Vagina (tissue), 2 donors: ENCODE measurements at places on chromosomes 7 and 10. TPM values are rescaled to one million over a fixed set of nuclear protein-coding genes. Genes with fewer than 3 reads are reported as not detected.

FAM25C gene
- total RNA-seq: not detected

ZP3 gene
- total RNA-seq: 2.7 TPM

- H3K27me3 ChIP-seq: no peaks in the 10 kb centered on the region
- H3K4me1 ChIP-seq: no peaks in the 10 kb centered on the region
- H3K27ac ChIP-seq: no peak overlapping the region
- no peak for DNase-seq
These were observed 16.0 kb downstream of the PPP1R9A start for GRCh38 chr7:94923412-94923811.

DNA sequence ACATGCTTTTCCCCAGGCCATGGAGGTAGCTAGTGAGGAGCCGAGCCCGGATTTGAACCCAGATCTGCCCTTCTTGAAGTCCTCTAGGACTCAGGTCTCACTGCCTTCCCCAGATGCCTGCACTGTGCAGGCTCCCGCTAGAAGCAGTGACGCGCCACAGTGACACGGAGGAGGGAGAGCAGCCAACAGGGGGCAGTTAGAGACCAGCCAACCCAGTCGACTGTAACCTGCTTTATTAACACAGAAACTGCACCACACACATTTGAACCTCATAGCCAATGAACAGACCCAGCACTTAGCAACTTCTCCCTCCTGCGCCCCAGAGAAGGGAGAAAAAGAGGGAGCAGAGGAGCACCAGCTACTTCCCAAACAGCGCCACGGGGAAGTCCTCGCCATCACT, 27.4 kb downstream of the PILRA start:
- no peaks in the 10 kb centered on the region for H3K36me3 ChIP-seq
- H3K4me1 ChIP-seq: no peaks in the 10 kb centered on the region
- H3K27ac ChIP-seq: no peak overlapping the region

MCM10 gene
- 0.98 TPM for total RNA-seq

- H3K27me3 ChIP-seq: no peaks in the 10 kb centered on the region
- no peaks in the 10 kb centered on the region for H3K36me3 ChIP-seq
- no peak for DNase-seq
- no peak overlapping the region for H3K4me3 ChIP-seq
- H3K27ac ChIP-seq: no peak overlapping the region
These were observed 6.8 kb upstream of the AEBP1 start for GRCh38 chr7:44097064-44097932.

ACTL6B gene
- 0.49 TPM for total RNA-seq

- no peak overlapping the region for H3K4me3 ChIP-seq
- H3K36me3 ChIP-seq: no peaks in the 10 kb centered on the region
- peak overlapping the region; percentile 69 for H3K27ac ChIP-seq
- H3K27me3 ChIP-seq: no peaks in the 10 kb centered on the region
- peaks cover 6% of the 10 kb centered on the region for H3K4me1 ChIP-seq
These were observed 17.9 kb downstream of the EBF3 start for GRCh38 chr10:129945941-129946760.

DNA sequence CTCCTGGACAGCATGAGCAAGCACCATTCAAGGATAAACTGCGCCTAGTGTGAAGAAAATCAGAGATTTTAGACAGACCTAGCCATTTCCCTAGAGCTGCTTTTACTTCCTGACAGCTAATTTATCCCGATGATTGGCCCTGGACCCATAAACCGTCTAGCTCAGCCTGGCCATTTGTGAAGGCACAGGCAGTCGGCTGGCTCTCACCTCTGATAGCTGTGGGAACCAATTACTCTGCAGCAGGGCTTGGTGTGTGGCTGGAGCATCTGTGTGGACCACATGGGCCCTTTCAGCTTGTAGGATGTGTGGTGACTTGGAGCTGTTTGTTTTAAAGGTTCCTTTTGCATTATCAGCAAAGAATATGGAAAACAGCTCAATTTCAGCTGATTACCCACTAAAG, 111.1 kb upstream of the NPY start:
- no peak overlapping the region for H3K27ac ChIP-seq
- no peak for DNase-seq
- H3K4me1 ChIP-seq: no peaks in the 10 kb centered on the region
- no peaks in the 10 kb centered on the region for H3K27me3 ChIP-seq
- no peak overlapping the region for H3K4me3 ChIP-seq

DNA sequence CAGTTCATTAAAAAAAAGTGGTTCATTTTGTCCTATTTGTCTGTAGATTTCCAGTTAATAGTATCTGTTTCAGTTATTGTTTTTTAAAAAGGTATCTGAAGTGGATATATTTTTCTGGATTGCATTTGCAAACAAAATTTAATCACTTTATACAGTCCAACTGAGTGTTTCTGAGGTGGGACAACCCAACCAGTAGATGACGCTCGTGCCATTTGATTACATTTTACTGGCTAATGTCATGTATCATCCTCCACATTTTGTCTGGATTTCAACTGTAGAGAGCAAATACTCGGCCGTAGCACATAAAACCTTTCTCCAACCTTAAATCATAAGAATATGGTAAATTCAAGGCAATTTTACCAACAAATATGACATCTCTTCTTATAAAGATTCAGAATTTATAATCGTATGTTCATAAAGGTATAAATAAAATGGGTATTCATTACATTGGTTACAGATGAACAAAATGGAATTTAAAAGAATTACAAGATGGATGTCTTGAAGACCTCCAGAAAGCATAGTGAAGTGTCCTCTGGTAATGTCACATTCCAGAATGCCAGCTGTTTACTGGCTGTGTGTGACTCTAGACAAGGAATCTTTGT, 789.0 kb downstream of the PHTF2 start:
- H3K4me1 ChIP-seq: no peaks in the 10 kb centered on the region
- H3K36me3 ChIP-seq: no peaks in the 10 kb centered on the region

DNA sequence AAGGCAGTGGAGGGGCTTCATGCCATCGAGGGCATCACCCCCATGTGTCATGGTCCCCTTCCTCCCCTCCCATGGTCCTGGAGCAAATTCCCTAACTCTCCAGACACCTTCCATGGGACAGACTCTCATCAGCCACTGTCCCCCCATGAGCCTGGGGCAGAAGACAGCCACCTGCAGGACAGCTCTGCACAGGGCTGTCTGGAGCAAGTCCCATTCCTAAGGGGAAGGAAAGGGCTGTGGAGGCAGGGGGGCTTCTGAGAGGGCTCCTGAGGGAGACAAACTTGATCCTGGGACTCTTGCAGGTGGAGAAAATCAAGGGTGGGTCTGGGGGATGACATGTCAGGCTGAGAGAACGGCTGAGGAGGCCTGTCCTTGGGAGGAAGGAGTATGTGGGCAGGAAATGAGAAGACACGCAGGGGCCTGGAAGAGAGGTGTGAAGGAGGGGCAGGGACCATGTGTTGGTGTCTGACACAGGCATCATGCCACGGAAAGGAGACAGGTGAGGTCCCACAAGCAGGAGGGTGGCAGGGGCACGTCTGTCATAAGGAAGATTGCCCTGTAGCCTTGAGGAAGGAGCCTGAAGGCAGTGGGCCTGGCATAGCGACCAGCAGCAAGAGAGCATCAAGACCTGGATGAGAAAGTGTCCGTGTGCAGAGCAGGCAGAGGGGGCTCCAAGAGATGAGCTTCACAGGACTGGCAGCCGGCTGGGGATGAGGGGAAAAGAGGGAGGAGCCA, 14.4 kb upstream of the GDF10 start:
- no peak overlapping the region for H3K4me3 ChIP-seq
- peak; percentile 91 for DNase-seq

GRCh38 chr10:43421519-43421918, 12.5 kb upstream of the HNRNPF start:
- H3K4me3 ChIP-seq: no peak overlapping the region
- H3K4me1 ChIP-seq: peaks cover 15% of the 10 kb centered on the region
- no peaks in the 10 kb centered on the region for H3K36me3 ChIP-seq
- H3K27ac ChIP-seq: peak overlapping the region; percentile 95

GRCh38 chr10:10833955-10834354, 183.7 kb upstream of the CELF2 start:
- H3K4me1 ChIP-seq: no peaks in the 10 kb centered on the region
- H3K27ac ChIP-seq: no peak overlapping the region
- no peak overlapping the region for H3K4me3 ChIP-seq
- no peak for DNase-seq
- H3K27me3 ChIP-seq: no peaks in the 10 kb centered on the region

- no peak overlapping the region for H3K4me3 ChIP-seq
- H3K27me3 ChIP-seq: no peaks in the 10 kb centered on the region
- H3K27ac ChIP-seq: no peak overlapping the region
- no peak for DNase-seq
- no peaks in the 10 kb centered on the region for H3K36me3 ChIP-seq
These were observed 43.2 kb upstream of the GSAP start for GRCh38 chr7:77459311-77459726.

GRCh38 chr7:31488562-31489203, 25.2 kb upstream of the ITPRID1 start:
- H3K27ac ChIP-seq: no peak overlapping the region
- no peak for DNase-seq
- H3K4me3 ChIP-seq: no peak overlapping the region
- H3K4me1 ChIP-seq: no peaks in the 10 kb centered on the region
- no peaks in the 10 kb centered on the region for H3K27me3 ChIP-seq

CARD11 gene
- total RNA-seq: 2.9 TPM

- H3K4me1 ChIP-seq: no peaks in the 10 kb centered on the region
- H3K27ac ChIP-seq: no peak overlapping the region
- no peak overlapping the region for H3K4me3 ChIP-seq
- H3K36me3 ChIP-seq: no peaks in the 10 kb centered on the region
- no peak for DNase-seq
These were observed 21.6 kb upstream of the OTUD1 start for GRCh38 chr10:23417254-23417653.

- peaks cover 41% of the 10 kb centered on the region for H3K4me1 ChIP-seq
- H3K36me3 ChIP-seq: peaks cover 2% of the 10 kb centered on the region
- no peaks in the 10 kb centered on the region for H3K27me3 ChIP-seq
- DNase-seq: peak; percentile 98
- peak overlapping the region; percentile 100 for H3K27ac ChIP-seq
These were observed 1.5 kb downstream of the LZTS2 start for GRCh38 chr10:101000915-101001658.

- no peaks in the 10 kb centered on the region for H3K36me3 ChIP-seq
- no peak for DNase-seq
- no peaks in the 10 kb centered on the region for H3K4me1 ChIP-seq
- H3K4me3 ChIP-seq: no peak overlapping the region
- H3K27me3 ChIP-seq: no peaks in the 10 kb centered on the region
- no peak overlapping the region for H3K27ac ChIP-seq
These were observed 300.6 kb downstream of the CNTNAP2 start for GRCh38 chr7:146417176-146417575.

DNA sequence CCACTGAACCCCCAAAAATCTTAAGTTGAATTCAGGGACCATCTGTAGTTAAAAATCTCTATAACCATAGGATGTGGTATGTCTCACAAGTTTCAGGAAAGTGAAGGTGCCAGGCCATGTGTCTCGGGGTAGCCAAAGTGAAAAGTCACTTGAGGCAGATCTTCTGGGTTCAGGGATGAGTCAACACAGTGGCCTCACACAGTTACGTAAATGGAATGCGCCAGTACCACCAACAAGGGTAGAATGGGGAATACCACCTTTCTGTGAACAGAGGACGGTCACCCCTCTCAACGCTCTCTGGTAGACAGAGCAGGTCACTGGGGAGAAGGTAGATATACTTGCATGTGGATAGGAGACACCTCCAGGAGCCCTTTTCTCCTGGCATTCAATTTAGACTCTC, 71.4 kb downstream of the ELMO1 start:
- no peak for DNase-seq
- H3K4me3 ChIP-seq: no peak overlapping the region
- H3K4me1 ChIP-seq: no peaks in the 10 kb centered on the region
- no peaks in the 10 kb centered on the region for H3K36me3 ChIP-seq

GRCh38 chr7:68699090-68699711, 899.1 kb upstream of the AUTS2 start:
- no peaks in the 10 kb centered on the region for H3K27me3 ChIP-seq
- no peak for DNase-seq
- H3K4me1 ChIP-seq: no peaks in the 10 kb centered on the region
- no peak overlapping the region for H3K4me3 ChIP-seq
- no peak overlapping the region for H3K27ac ChIP-seq

GRCh38 chr7:128275681-128276080, 34.6 kb downstream of the LEP start:
- DNase-seq: no peak
- H3K4me1 ChIP-seq: peaks cover 14% of the 10 kb centered on the region
- no peaks in the 10 kb centered on the region for H3K36me3 ChIP-seq
- H3K27ac ChIP-seq: no peak overlapping the region

RAB18 gene
- total RNA-seq: 34.9 TPM

GRCh38 chr7:48085942-48086341, 3.1 kb upstream of the UPP1 start:
- no peaks in the 10 kb centered on the region for H3K36me3 ChIP-seq
- no peak overlapping the region for H3K4me3 ChIP-seq
- H3K27ac ChIP-seq: peak overlapping the region; percentile 76
- H3K4me1 ChIP-seq: peaks cover 32% of the 10 kb centered on the region
- no peaks in the 10 kb centered on the region for H3K27me3 ChIP-seq

DNA sequence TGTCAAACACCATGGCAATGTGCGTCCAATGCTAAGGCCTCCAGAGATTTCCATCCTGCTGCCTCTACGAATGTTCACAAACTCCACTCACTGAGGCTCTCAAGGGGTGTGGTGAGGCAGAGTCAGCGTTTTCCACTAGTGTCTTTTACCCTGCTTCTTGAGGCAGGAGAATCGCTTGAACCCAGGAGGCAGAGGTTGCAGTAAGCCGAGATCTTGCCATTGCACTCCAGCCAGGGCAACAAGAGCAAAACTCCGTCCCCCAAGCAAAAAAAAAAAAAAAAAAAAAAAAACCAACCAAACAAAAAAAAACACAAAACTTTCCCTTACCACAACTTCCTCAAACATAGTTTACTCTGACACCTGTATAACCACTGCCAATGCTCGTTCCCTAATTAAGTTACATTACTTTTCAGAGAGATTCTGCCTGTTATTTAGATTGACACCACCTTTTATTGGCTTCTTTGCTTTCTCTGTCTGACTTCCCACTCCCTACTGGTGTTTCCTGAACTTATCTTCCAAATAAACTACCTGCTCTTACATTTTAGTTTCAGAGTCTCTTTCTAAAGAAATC, 102.1 kb upstream of the ZNF746 start:
- DNase-seq: no peak
- H3K4me1 ChIP-seq: no peaks in the 10 kb centered on the region
- no peaks in the 10 kb centered on the region for H3K36me3 ChIP-seq
- H3K27ac ChIP-seq: no peak overlapping the region
- no peak overlapping the region for H3K4me3 ChIP-seq
- no peaks in the 10 kb centered on the region for H3K27me3 ChIP-seq

OR2A12 gene
- not detected for total RNA-seq

PRF1 gene
- total RNA-seq: 20.9 TPM

DNA sequence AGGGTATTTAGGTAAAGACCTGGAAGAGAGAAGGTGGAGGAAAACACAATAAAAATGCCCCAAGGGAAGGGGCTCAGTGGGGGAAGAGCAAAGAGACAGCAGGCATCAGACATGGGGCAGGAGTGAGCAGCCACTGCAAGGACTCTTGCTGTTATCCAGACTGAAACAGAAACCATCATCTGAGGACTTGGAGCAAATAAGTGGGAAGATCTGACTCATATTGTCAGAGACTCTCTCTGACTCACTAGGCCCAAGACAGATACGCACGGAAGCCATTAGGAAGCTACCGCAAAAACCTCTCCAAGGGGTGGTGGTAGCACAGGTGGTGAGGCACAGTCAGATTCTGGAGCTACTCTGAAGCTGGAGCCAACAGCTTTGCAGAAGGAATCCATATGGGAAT, 110.7 kb downstream of the RNF32 start:
- H3K4me3 ChIP-seq: no peak overlapping the region
- DNase-seq: no peak
- no peaks in the 10 kb centered on the region for H3K27me3 ChIP-seq
- H3K4me1 ChIP-seq: no peaks in the 10 kb centered on the region

GRCh38 chr10:98242823-98243222, 25.2 kb downstream of the LOXL4 start:
- DNase-seq: no peak
- H3K36me3 ChIP-seq: no peaks in the 10 kb centered on the region
- H3K27me3 ChIP-seq: no peaks in the 10 kb centered on the region
- H3K4me1 ChIP-seq: no peaks in the 10 kb centered on the region
